ENCODE measurements at places on chromosomes 7 and 10. TPM values are rescaled to one million over a fixed set of nuclear protein-coding genes. Genes with fewer than 3 reads are reported as not detected.

The C7orf57 gene
- total RNA-seq: not detected

The TBX20 gene
- total RNA-seq: 53.6 TPM

The DPY19L1 gene
- 29.1 TPM for total RNA-seq

The SUN3 gene
- total RNA-seq: not detected

The KIAA1217 gene
- 4.1 TPM for total RNA-seq

The RELN gene
- total RNA-seq: 0.12 TPM

The ADAM8 gene
- total RNA-seq: 1.2 TPM

The TRIM4 gene
- 32.7 TPM for total RNA-seq

The GTF2IRD2 gene
- 4.9 TPM for total RNA-seq

The OGDHL gene
- 0.25 TPM for total RNA-seq

The HIBADH gene
- 57.3 TPM for total RNA-seq

The TMEM270 gene
- total RNA-seq: not detected

The PRSS37 gene
- not detected for total RNA-seq

The HYCC1 gene
- 108 TPM for total RNA-seq

The SPDYE9 gene
- not detected for total RNA-seq

The ADRB1 gene
- not detected for total RNA-seq

The RBP4 gene
- 6.4 TPM for total RNA-seq

The HKDC1 gene
- total RNA-seq: not detected

The SVOPL gene
- total RNA-seq: not detected

The MSRB2 gene
- 20.5 TPM for total RNA-seq

The SFMBT2 gene
- 2.9 TPM for total RNA-seq

The SSC4D gene
- 0.37 TPM for total RNA-seq

The ITPRID1 gene
- not detected for total RNA-seq

The ZSCAN21 gene
- 8.4 TPM for total RNA-seq

The AZGP1 gene
- 2.1 TPM for total RNA-seq

The HTR5A gene
- total RNA-seq: not detected
